ENCODE measurements at places on chromosomes 1 and 21. TPM values are rescaled to one million over a fixed set of nuclear protein-coding genes. Genes with fewer than 3 reads are reported as not detected.

Gene SIKE1
- 72.1 TPM for polyA plus RNA-seq

GRCh38 chr1:53639996-53640700 is 98.8 kb downstream of the GLIS1 start:
- no peak for DNase-seq

GRCh38 chr1:55127827-55128343 is 87.3 kb downstream of the USP24 start:
- DNase-seq = no peak

DNA sequence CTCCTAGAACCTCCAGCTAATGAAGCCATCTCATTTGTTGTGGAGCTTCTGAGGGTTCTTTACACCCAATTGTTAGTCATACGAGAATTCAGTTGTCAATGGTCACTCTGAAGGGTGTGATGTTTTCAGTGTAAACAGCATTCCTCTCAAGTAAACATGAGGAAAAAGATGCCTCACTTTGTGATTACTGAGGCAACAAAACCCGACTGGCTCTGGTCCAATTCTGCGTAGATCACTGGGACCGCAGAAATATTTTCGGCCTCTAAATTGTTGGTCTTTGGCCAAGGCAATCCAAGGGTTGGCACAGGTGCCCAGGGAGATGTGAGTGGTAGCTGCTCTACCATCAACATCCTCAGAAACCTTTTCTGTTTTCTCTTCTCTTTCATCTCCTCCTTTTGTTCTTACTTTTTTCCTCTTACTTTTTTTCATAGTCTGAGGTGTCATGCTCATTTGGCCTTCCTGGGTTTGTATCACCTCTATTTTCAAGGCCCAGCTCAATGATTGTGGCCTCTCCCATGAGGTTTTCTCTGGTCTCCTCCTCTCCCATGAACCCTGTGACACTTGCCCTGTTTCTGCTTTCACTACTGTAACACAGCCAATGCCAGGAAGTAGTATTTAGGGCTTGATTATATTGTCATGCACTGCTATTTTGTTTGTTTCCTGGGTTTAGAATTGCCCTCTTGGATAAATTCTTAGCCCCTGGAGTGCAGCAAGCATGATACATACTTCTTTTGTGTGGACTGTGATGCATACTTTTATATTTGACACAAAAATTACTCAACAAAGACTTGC is 221.9 kb downstream of the TNR start:
- DNase-seq = no peak

- DNase-seq = no peak
Observed at GRCh38 chr1:205338011-205338410, 16.5 kb upstream of the NUAK2 start.

DNA sequence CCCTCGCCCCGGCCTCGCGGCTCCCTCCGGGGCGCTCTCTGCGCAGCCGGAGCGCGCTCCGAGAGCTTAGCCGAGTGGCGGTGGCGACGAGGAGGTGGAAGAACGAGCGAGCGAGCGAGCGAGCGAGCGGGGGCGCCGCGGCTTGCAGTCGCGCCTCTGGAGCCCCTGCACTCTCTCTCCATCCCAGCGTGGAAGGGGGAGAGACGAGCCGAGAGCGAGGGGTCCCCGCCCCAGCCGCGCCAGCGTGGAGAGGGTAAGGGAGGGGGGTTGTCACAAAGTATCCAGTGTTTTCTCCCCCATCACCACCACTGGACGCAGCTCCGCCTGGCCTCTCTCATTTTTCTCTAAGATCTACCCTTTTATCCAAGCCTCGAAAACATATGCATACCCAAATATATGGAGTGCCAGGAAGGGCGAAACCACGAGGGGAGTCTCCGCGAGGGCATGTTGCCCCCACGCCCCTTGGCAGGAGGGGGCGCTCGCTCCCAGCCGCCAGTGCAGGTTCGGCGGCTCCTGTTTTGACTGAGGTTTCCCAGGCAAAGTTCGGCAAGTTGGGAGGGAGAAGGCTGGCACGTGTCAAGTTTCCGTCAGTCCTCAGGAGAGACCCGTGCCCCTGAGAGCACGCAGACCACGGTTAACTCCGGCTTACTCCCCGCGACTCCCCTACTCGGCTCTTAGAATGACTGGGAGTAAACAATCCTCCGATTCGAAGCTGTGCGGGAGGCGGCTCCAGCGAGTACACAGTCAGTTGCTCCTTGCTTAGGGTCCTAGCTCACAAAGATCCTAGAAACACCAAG is 569 bp upstream of the DAB1 start:
- DNase-seq = peak; percentile 50

GRCh38 chr1:168665975-168666374 is 63.0 kb downstream of the DPT start:
- DNase-seq = no peak

DNA sequence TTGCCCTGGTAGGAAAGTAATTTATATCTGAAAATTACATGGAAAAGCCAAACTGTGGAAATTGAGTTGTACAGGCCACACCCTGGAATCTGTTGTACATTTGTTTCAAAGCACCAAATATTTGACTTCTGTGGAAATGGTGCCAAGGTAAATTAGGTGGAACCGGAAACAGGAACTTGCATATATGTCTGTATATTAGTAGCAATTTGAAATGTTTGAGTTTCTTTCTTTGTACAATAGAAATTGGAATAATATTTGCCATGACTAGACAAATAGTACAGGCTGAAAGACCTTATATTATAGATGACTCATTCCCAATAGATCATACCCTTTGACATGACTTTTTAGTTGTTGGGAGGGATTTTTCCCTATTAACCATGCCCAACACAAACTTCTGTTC is 10.5 kb upstream of the TAF1A start:
- no peak for DNase-seq

- DNase-seq = peak; percentile 14
Observed at GRCh38 chr1:112618114-112618720, 724 bp downstream of the ST7L start.

Gene ZSCAN20
- polyA plus RNA-seq = 5.9 TPM

DNA sequence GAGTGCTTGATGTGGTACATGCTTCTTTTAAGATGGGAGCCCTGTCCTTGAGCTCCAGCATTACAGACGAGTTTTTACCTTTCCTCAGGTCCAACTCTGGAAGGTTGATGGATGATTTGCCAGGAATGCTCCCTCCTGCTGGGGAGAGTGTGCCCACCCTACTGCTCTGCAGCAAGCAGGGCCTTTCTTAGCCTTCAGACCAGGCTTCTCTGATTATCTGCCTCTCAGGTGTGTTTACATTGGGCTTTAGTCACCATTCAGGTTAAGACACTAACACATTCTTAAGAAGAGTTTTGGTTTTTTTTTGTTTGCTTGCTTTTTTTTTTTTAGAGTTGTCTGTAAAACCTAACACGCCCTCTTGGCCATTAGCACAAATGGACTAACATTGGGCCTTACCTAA is 301.8 kb downstream of the KCNT2 start:
- no peak for DNase-seq

DNA sequence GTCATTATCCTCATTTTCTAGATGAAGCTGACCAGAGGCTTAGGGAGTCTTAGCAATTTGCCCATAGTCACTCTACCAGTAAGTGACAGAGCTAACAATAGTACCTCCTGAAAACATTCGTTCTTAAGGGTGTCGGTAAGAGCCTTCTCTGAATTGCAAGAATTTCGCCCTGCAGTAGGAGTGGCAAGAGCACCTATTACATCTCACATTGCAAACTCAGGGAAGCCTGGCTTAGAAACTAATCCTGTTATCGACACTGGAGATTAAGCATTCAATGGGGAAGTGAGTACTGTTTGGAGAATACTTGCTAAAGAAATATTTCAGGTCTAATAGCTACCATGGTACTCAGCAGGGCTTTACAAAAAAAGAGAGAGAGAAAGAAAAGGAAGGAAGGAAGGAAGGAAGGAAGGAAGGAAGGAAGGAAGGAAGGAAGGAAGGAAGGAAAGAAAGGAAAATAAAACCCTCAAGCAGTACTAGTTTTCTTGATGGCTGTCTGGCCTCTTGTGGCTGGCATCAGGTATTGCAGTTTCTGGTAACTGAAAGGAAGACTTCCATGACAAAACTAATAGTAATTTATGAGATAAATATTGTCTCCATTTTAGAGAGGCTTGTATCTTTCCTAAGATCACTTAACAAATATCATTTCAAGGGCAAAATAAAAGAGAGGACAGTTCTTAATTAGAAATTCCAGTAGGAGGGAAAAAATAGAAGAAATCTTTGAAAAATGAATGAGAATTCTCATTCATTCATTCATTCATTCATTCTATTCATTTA is 10.4 kb downstream of the C1orf226 start:
- DNase-seq = peak; percentile 21

GRCh38 chr1:19861034-19861433 is 21.2 kb upstream of the OTUD3 start:
- DNase-seq = no peak

Gene RNU1-4
- 1.9 TPM for polyA plus RNA-seq

Gene DNAH14
- 22.4 TPM for polyA plus RNA-seq

DNA sequence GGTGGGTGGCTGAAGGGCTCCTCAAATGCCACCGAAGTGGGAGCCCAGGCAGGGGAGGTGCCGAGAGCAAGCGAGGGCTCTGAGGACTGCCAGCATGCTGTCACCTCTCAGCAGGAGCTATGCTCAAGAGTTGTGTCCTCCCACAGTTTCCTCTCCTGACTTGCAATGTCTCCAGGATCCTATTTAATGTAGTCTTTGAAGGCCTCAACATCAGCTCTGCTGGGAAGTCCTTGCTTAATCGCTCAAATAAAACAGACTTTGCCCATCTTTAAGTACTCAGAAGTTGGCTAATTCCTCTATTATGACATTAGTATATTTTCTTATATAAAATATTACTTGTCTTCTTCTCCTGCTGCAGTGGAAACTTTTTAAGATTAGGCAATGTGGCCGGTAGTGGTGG is 154.2 kb upstream of the NRIP1 start:
- no peak for DNase-seq

DNA sequence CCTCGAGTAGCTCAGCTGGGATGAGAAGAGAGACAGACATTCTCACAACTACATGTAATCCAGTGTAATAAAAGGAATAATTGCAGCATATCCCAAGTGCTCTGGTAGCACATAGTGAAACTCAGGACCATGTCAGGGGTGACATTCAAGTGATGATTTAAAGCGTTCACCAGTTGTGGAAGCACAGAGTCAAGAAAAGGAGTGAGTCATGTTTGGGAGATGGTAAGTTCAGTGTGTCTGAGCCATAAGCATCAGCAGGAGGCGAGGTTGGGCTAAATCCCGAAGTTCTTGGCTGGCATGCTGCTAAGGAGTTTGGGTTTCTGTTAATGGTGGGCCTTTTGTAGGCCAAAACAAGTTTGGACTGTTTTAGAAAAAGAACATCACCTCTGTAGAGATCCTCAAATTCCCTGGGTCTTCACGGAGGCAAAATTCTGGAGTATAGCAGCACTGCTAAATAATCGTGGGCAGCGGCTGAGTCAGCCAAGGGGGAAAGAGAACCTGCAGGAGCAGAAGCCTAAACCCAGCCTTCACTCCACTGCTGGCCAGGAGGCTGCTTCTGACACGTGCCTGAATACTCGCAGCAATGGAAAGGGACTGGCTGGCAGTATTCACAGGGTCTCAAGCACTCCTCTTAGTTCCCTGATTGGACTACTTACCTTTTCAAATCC is 7.2 kb upstream of the NHLH1 start:
- DNase-seq = no peak

GRCh38 chr1:16978567-16979474 is 1.6 kb downstream of the MFAP2 start:
- no peak for DNase-seq

DNA sequence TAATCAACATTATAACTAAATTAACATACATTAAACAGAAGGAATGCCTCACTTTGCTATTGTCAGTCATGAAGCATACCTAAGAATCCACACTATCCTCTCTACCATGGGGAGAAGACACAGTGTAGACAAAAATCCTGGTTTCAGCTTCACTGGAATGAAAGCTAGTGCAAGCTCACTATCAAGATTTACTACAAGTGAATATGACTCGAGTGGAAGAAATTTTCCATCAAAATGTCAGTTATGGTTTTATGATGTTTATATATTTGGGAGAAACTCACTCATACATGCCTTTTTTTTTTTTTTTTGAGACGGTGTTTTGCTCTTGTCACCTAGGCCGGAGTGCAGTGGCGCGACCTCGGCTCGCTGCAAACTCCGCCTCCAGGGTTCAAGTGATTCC is 424.3 kb downstream of the KCNT2 start:
- no peak for DNase-seq

DNA sequence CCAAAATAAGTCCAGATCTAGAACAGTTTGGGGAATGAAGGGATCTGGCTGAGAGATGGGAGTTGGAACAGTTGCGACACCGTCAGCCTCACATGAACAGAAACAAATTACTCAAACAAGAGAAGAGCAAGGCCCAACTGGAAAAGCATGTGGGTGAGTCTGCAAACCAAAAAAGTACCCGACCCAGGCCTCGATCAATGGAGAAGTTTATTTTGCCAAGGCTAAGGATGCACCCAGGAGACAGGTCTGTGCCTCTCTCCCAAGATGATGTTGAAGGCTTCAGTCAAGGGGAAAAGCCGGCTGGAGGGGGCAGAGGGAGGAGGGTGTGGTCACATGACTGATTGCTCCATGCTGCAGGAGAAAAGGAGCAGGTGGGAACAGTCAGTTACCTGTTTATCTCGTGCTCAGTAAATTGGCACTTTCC is 42.3 kb downstream of the KRTAP10-1 start:
- no peak for DNase-seq

Gene PBXIP1
- polyA plus RNA-seq = 59.6 TPM

DNA sequence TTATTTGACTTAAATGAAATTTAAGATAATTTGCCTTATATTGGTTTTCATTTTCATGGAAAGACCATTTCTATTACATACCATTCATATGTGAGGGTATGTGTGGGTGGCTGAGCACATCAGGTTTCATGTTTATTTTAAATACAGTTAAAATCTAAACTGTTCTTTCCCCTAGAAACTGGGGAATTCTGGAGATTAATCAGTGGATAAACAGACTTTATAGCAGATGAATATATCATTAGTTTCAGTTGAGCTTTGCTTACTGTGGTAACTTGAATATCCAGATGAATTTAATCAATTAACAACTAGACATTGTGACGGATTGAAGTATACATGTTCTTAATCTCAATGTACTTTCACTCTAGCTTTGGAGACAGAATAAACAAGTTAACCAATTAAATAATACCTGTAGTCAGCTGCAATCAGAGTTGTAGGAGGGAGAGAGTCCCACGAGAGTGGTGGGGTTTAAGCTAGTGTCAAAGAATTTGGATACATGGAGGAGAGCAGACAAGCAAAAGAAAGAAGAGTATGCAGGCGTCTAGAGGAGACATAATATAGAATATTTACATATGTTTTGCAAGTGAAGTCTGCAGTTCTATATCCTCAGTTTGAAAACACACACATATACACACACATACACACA is 97.6 kb downstream of the PDE4B start:
- no peak for DNase-seq

GRCh38 chr1:224383218-224383617 is 26.5 kb downstream of the CNIH4 start:
- no peak for DNase-seq

Gene RABGAP1L
- polyA plus RNA-seq = 28.0 TPM

Gene ERMAP
- polyA plus RNA-seq = 26.7 TPM

Data from left kidney (tissue), 8 donors.